ENCODE measurements at places on chromosomes 5 and 9. TPM values are rescaled to one million over a fixed set of nuclear protein-coding genes. Genes with fewer than 3 reads are reported as not detected.

Gene IRGM
- total RNA-seq, result not detected

Gene C8G
- 3.2 TPM for total RNA-seq

Gene RGS7BP
- 1.6 TPM for total RNA-seq

Gene SLC46A2
- total RNA-seq, result not detected

Gene DDX41
- total RNA-seq, result 79.0 TPM

Gene ANKRA2
- total RNA-seq, result 23.1 TPM

- DNase-seq, result no peak
Observed at GRCh38 chr5:171924493-171925122, 81.8 kb downstream of the FBXW11 start.

- DNase-seq, result no peak
Observed at GRCh38 chr9:136536051-136536720, 9.7 kb downstream of the NOTCH1 start.

DNA sequence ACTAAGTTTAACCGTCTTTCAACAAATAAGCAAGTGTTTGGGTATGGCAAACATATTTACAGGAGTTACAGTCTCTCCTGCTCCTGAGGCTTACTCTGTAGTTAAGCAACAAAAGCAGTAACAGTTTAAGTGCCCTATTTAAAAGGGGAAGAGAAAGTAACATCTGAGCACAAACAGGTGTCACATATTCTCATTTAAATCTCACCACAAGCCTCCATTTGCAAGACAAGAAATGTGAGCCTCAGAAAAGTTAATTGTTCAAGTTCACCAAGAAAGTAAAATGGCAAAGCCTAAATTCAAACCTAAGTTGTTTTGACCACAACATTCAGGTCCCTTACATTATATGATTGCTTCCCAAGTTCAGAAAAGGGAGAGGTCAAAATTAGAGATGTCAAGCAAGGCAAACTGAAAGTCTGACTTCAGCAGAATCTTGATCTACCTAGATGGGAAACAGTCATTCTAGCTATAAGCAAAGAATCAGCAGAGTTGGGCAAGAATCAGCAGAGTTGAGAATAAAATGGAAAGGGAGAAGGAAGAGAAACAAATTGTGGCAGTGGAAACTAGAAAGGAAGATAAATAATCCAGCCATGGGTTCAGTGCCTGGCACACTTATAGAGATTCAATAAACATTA, 93.4 kb downstream of the STRBP start:
- DNase-seq, result no peak

DNA sequence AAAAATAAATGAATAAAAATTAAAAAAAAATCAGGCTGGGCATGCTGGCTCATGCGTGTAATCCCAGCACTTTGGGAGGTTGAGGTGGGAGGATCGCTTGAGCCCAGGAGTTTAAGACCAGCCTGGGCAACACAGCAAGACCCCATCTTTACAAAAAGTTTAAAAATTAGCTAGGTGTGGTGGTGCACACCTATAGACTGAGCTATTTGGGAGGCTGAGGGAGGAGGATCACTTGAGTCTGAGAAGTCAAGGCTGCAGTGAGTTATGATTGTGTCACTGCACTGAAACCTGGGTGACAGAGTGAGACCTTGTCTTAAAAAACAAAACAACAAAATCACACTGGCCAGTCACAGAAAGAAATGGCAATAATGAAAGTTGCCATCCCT, 3.4 kb upstream of the CNTRL start:
- DNase-seq, result no peak

DNA sequence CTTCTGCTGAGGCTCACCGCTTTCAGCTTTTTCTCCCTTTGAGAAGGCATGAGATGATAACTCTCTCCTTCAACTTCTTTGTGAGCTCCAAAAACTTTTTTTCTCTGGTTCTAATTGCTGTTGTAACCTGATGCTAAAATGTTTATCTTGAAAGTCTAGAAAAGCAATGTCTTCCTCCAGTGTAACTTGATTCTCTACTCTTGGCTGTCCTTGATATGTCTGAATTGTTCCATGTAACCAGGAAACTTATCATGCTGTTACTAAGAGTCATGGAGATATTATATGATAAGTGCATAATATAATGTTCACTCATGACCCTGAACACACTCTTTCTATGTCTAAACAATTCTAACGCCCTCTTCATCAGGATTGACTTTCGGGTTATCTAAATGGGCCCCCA, 128.0 kb upstream of the ABCA1 start:
- DNase-seq, result no peak

- no peak for DNase-seq
Observed at GRCh38 chr9:136499071-136499934, 16.5 kb upstream of the SEC16A start.

DNA sequence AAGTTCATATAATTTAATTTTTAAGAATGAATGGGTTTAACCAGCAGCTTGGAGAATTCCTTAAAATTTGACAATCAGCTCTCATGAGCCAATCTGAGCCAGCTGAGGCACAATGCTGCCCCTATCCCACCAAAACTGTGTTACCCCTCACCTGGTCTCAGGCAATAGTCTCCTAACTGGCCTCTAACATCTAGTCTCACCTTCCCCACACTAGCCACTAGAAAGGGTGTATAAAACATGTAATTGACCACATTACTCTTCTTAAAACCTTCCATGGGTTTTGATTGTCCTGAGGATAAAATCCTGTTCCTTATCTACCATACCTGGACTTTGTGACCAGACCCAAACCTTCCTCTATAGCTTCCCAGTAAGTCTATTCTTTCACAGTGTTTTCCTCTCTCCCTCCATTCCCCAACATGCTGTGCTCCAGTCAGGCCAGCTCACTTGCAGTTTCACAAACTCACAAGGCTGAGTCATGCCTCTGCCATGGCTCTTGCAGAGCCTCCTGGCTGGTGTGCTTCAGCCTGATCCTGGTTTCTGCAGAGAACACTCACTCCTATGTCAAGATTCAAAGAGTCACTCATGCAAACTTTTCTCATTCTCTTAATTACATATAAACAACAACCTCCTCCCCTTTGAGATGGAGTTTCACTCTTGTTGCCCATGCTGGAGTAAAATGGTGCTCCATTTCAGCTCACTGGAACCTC, 16.0 kb upstream of the ZCCHC7 start:
- DNase-seq, result no peak

DNA sequence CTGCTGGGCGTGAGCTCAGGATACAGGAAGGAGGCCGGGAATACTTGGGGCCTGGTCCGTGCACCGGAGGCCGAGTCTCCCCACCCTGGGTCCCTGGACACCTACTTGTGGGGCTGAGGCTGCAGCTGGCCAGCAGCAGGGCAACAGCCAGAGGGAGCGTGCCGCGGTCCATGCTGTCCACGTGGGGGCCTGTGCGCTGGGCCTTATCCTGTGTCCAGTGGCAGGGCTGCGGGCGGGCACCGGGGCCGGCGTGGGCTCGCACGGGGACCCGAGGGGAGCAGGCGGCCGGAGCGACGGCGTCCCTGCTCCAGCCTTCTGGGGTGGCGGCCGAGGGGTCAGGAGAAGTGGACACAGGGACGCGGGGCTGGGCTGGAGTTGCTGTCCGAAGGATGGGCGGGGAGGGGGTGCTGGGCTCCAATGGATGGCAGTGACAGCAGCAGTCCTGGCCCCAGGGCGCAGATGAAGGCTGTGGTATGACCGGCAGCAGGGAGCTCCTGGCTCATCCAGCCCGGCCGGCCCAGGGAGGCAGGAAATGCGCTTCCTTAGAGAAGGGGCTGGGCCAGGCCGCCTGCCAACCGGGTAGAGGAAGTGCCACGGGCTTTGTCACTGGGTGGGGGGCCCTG, at the start of gene ENG:
Gene ENG, minus strand, starts transcription at position 475 of the 623 bp plus-strand sequence. Its CDS starts 303 bp downstream, at position 172.
- peak; percentile 84 for DNase-seq

DNA sequence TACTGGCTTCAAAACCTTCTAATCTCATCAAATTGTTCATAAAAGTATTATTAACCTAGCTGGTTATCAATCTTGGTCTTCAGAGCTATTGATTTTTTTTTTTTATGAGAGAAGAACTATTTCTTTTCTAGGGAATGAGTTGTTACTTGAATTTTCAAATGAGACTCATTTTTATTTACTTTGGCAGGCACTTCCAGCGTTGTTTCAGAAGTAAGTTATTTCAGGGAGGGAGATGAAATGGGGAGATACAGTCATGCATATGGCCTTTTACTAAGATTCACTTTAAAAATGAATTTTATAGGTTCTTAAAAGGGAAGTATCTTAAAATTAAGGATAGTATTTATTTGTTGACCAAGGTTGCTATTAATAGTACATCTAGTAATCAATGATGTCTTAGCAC, 129.6 kb downstream of the IZUMO3 start:
- no peak for DNase-seq

All from mucosa of descending colon (tissue), 3 donors.